Amygdala (tissue), 56 donors: ENCODE measurements at places on chromosomes 1 and 21.
A peak's percentile ranks its signal among the peaks of the same experiment; 100 is the strongest.

GRCh38 chr1:154520333-154520732 is 18.1 kb upstream of the SHE start:
- no peak for DNase-seq

- DNase-seq, result no peak
Measured at GRCh38 chr1:176122282-176122681, 84.8 kb downstream of the COP1 start.

DNA sequence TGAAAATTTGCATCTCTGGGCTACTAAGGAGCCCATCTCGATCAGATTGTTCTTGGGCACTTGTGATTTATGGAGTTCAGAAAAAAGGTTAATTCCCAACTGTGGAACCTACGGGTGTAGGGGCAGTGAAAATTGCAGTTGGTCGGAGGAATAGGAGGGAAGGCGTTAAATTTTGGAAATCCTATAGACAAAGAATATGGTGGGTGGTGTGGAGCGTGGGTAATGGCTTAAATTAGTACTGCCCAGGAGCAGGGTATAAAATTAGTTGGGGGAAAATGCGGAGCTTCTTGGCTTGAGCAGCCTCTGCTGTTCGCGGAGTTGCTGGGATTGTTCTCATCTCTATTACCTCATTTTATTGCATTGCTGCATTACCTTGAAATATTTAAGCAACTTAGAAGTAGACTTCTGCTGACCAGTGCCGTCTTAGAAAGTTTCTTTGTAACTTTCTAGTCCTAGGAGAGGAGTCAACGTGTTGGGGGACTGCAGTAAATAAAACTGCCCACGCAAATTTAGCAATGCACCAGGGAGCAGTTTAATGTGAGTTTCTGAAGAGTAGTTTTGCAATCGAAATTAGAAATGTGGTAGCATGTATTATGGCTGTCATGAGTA is 514 bp downstream of the S1PR1 start:
- DNase-seq, result no peak

DNA sequence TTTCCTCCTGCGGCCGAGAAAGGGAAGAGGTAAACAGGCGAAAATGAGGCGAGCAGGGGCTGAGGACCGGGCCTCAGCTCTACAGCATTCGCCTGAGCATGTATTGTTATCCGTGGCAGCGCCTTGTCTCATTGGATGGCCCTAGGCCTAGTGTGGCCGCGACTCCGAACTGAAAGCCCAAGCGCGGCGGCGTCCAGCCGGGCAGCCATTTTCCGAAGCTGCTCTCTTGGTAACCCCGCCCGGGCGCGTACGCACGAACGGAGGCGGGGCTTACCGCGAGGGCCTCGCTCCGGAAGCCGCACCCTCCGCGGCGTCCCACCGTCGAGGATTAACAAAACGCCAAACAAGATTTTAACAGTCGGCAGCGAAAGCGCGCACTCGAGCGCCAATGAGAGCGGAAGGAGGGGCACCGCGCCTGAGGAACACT is 797 bp upstream of the USP1 start:
- DNase-seq, result peak; percentile 98

- no peak for DNase-seq
Measured at GRCh38 chr1:177771688-177772087, 198.2 kb downstream of the SEC16B start.

DNA sequence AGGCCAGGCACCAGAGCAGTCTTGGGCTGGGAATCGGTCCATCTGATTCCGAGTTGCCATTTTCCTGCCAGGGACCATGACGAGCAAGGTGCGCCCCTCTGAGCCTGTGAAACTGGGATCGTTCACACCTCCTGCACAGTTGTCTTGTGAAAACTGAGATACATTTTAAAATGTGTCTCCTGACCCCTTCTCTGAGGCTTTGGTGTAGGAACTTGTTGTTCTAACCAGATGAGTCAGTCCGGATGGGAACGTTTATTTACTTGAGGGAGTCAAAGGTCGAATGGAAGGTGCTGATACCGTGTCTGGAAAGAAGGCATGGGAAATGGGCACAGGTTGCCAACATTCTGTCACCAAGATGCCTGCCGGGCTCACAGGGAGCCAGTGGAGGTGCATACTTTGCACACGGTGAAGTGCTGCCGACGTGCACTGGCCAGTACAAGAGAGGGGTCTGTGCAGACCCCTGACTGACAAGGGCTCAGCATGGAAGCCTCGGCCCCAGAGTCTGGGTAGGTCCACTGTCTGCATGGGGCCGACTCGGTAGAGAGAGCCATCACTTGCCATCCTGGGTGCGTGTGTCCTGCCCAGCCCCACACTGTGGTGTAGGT is 7.4 kb upstream of the KCNN3 start:
- no peak for DNase-seq

- no peak for DNase-seq
Measured at GRCh38 chr1:220336391-220337031, 64.3 kb upstream of the RAB3GAP2 start.

DNA sequence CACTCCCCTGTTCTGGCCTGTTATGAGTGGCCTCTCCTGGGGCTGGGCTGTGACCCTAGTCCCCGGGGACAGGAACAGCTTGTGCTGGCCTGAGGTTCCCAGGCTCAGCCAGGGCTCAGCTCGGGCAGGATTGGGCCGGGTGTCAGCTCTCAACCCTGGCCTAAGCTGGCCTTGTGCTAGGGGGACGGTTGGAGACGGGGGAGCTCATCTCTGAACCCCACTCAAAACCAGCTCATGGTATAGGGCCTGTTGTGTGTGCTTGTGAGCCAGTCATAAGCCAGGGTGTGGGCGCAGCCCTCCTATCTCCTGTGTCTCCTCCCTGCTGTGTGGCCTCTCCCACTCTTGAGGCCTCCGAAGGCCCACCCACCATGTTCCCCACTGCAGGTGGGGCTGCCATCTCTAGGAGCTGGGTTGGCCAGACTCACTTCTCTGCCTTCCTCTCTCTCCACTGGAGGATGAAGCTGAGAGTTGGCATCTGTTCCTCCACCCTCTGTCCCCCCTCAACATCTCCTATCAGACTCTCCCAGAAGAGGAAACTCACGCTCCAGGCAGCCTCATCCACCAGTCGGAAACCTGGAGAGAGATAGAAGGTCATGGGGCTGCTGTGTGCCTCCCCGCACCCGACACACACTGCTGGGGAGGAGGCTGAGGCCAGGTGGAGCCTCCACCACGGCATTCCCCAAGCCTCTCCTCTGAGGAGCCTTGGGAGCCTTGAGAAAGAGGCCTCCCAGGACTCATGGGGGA is 1.4 kb downstream of the PEAR1 start:
- no peak for DNase-seq

DNA sequence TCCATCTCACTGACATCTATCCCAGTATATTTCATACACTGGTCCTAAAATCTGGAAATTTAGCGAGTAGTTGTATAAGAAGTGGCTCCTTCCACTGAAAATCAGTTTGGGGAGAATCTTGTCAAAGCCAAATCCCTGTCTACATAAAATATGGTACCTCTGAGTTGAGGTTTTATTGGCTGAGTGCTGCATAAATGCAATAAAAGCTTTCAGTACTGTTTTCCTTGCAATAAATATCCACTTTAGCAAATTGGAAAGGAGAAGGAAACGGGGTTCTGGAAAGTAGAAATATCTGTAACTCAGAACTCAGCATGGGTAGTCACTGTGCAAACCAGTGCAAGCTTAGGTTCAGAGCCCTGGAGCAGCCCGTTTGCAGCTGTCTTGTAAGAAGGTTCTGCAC is 580.2 kb downstream of the SMYD3 start:
- no peak for DNase-seq

DNA sequence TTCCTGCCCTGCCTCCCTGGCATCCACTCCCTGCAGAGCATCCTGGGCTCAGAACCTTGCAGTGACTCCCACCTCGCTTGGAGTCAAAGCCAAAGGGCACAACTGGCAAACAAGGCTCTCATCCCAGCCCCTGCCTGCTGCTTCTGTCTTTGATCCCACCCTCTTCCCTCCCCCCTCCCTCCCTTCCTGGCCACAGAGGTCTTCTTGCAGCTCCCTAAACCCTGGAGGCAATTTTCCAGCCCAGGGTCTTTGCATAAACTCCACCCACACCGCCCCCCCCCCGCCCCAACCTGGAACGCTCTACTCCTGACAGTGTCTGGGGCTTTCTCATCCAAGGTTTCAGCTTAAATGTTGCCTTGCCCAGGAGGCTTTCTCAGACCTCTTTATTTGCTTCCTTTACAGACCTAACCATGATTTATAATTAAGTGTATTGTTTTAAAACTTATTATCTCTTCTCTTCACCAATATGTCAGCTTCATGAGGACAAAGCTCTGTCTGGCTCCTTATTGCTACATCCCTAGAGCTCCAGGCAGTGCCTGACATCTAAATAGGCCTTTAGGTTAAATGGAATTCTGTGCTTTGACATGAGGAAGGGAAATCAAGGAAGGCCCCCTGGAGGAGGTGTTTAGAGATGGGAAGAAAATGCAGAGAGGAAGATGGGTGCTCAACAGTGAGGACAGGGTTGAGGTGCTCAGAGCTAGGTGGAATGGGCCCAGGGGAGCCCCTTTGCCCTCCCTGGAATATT is 37.7 kb upstream of the PADI1 start:
- DNase-seq, result no peak

DNA sequence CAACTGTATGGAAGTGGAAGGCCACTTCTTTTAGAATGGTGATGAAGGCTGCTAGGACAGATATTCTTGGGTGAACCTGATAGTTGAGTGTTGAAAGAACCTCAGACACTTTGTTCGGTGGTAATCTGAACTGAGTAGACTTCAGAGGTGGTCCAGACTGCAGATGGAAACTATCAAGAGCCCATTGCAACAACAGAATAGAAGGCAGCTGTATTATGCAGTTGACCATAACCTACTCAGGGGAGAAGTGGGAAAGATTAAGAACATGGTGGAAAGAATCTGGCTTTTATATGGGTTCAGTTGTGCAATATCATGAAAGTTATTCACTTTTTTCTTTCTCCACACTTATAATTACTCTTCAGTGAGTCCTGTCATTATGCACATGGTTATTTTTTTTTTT is 194.0 kb downstream of the KCNK2 start:
- DNase-seq, result no peak

DNA sequence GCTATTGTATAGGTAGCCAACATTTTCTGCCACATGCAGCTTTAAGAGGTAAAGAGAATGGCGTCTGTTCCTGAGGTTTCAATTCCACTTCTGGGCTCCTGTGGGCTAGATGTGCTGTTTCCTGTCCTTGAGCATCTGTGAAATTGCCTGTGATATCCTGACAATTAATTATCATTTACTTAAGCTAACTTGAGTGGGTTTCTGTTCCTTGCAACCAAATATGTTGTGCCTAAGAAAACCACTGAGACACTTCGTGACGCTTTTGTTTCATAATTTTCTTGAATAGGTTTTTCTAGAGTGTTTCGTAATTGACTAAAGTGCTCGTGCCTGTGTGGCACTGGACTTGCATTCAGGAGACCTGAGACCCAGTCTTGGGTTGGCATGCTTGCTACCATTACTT is 127.3 kb upstream of the POU3F1 start:
- DNase-seq, result no peak

GRCh38 chr1:23428136-23428905 is 3.8 kb upstream of the TCEA3 start:
- DNase-seq, result no peak

DNA sequence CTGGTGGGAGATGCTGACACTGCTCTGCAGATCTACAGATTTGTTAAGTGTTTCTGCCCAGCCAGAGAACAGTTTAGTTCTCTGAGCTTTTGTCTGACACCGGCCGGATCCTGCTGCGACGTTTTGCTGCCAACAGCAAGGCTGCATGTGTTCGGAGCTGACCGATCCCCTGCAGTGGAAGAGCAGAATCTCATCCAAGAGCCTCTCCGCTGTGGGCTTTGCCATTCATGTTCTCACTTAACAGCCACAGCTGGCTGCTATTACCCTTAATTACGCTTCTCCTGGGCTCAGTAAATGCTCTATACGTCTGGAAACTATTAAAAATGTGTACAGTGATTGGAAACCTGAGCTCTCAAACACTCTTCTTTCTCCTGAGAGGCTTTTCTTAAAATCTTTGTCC is 105.3 kb downstream of the BCAR3 start:
- DNase-seq, result no peak

- no peak for DNase-seq
Measured at GRCh38 chr1:237239248-237239647, 197.3 kb downstream of the RYR2 start.

DNA sequence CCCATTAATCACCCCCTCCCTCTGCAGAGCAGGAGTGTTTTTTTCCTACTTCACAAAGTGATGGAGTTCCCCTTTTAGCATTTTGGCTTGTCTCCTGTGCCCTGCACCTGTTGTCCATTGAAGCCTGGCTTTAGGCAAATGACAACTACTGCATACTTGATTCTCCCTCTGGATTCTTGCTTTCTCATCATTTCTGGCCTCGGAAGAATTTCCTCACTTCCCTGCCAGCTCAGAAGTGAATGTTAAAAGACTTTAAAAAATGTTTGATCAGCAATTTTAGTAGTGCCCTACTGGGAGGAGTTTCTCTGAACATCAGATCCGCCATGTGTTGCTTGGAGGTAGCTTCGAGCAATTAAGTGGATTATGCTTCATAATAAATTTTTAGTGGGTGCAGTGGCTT is 28.1 kb downstream of the RCOR3 start:
- no peak for DNase-seq

DNA sequence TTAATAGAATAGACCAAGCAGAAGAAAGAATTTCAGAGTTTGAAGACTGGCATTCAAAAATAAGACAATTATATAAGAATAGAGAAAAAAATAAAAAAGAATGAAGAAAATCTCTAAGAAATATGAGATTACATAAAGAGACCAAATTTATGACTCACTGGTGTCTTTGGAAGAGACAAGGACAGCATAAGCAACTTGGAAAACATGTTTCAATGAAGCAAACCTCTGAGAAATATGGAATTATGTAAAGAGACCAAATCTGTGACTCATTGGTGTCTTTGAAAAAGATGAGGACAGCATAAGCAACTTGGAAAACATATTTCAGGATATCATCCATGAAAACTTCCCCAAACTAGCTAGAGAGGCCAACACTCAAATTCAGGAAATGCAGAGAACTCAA is 60.4 kb upstream of the LYPLAL1 start:
- DNase-seq, result no peak

- no peak for DNase-seq
Measured at GRCh38 chr1:183810756-183811544, 6.0 kb downstream of the RGL1 start.

GRCh38 chr1:64906447-64906846 is 59.9 kb downstream of the JAK1 start:
- peak; percentile 8 for DNase-seq

DNA sequence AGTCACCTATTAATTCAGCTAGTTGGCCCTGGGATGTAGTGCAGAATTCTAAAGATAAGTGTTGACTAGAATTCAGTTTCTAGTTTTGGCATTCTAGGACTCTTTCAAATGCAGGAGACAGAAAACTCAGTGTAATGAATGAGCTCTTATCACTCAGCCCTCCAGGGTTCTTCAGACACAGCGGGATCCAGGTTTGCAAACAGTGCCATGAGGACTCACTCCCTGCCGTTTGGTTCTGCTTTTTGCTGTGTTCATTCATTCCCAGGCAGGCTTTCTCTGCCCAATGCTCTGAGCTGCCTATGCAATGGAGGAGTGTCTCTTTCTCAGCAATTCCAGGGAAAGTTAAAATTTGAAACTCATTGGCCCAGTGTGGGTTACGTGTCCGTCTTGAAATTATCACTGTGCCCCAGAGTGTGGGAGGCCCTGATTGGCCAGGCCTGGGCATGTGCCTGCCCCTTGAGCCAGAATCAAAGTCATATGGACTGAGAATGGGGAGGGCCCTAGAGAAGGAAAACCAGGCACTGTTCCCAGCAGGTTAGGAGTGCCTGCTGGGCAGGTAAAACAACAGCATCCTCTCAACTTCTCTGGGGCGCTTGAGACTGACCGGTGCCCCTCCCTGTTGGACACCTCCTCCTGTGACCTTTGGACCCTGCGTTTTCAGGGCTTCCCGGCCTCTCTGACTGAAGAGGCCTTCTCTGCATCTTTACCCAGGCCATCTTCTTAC is 43.4 kb downstream of the TMEM51 start:
- no peak for DNase-seq

GRCh38 chr1:2840036-2840809 is 38.7 kb upstream of the TTC34 start:
- DNase-seq, result no peak
